Pulmonary artery endothelial cell (primary cell): ENCODE measurements at places on chromosomes 3 and 15. TPM values are rescaled to one million over a fixed set of nuclear protein-coding genes. Genes with fewer than 3 reads are reported as not detected.

The RFTN1 gene
- total RNA-seq, result 30.1 and 49.7 TPM in 2 replicates

The CFAP20DC gene
- total RNA-seq, result 1.1 and 2.3 TPM in 2 replicates

The NOP10 gene
- total RNA-seq, result 186 and 277 TPM in 2 replicates

The STARD9 gene
- total RNA-seq, result 4.8 and 6.5 TPM in 2 replicates

The FBXW12 gene
- 0.13 TPM in 1 of 2 replicates, not detected in the other for total RNA-seq

The DNAH12 gene
- total RNA-seq, result 0.04 and 0.07 TPM in 2 replicates

The SLC28A1 gene
- not detected in 2 replicates for total RNA-seq

The CCDC54 gene
- not detected in 2 replicates for total RNA-seq

The ANKRD63 gene
- total RNA-seq, result 0.20 TPM in 1 of 2 replicates, not detected in the other

The UBR1 gene
- 25.7 and 39.5 TPM in 2 replicates for total RNA-seq

The FOXL2 gene
- 0.07 TPM in 2 replicates for total RNA-seq

The THRB gene
- 0.14 and 0.33 TPM in 2 replicates for total RNA-seq

The HAUS2 gene
- total RNA-seq, result 37.9 and 45.0 TPM in 2 replicates

The CPN2 gene
- not detected in 2 replicates for total RNA-seq
